Activated B cell treated with CpG ODN at 0.5 μM for 24 hours (primary cell): ENCODE measurements at places on chromosomes 4 and X. TPM values are rescaled to one million over a fixed set of nuclear protein-coding genes. Genes with fewer than 3 reads are reported as not detected.

DNA sequence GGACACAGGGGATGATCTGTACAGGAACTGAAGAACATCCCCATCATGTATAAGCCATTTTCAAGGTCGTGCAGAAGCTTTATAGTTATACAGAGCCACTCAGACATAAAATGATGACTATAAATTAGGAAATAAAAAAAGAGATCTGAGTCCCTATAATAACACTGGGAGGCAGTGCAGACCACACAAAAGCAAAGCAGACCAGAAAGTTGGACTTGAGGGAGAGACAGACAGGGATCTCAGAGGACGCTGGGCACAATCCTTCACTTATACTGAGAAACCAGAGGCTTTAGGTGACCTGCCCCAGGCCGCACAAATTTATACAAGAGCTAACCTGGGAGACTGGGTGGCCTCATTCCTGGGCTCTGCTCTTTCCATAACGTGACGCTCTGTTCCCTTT lies 70.5 kb downstream of the HADH start:
- H3K4me3 ChIP-seq = no peak overlapping the region
- no peak overlapping the region for H3K27ac ChIP-seq
- no peaks in the 10 kb centered on the region for H3K36me3 ChIP-seq
- no peaks in the 10 kb centered on the region for H3K4me1 ChIP-seq
- H3K27me3 ChIP-seq = peaks cover 3% of the 10 kb centered on the region
- no peak for DNase-seq

DNA sequence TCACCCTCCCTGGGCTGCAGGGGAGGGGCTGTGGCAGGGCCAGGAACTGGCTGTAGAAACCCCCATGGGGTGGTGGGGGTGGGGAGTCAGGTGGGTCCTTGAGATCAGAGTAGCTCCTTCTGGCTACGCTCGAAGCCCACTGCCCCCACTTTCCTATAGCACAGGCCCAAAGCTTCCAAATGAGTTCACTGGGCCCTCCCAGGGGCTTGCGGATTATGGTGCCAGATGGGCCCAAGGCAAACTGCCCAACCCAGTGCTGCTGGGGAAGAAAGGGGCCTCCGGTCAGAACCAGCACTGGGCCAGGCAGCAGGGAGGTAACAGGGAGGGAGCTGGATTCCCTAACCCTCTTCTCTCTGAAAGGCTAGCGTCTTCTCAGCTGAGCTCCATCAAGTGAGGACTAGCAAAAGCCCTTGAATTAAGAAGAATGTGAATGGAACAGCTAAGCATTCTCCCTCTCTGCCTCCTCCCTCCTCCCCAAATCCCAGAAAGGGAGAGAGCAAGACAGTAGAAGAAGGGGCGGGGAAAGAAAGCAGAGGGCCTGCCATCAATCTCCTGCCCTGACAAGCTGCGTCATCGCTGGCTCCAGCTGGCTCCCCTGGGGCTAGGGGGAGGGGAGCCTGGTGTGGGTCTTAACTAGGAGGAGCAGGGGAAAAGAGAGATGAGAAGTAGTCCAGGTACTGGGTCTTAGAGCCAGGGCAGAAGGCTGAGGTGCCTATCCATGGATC lies 34.7 kb downstream of the FRMPD3 start:
- no peaks in the 10 kb centered on the region for H3K27me3 ChIP-seq
- no peak overlapping the region for H3K4me3 ChIP-seq
- no peaks in the 10 kb centered on the region for H3K4me1 ChIP-seq
- DNase-seq = no peak

- no peak for DNase-seq
- H3K27ac ChIP-seq = no peak overlapping the region
- no peak overlapping the region for H3K4me3 ChIP-seq
- H3K36me3 ChIP-seq = no peaks in the 10 kb centered on the region
- H3K27me3 ChIP-seq = peaks cover 4% of the 10 kb centered on the region
Observed at GRCh38 chrX:31487951-31488350, 416.1 kb upstream of the FTHL17 start.

DNA sequence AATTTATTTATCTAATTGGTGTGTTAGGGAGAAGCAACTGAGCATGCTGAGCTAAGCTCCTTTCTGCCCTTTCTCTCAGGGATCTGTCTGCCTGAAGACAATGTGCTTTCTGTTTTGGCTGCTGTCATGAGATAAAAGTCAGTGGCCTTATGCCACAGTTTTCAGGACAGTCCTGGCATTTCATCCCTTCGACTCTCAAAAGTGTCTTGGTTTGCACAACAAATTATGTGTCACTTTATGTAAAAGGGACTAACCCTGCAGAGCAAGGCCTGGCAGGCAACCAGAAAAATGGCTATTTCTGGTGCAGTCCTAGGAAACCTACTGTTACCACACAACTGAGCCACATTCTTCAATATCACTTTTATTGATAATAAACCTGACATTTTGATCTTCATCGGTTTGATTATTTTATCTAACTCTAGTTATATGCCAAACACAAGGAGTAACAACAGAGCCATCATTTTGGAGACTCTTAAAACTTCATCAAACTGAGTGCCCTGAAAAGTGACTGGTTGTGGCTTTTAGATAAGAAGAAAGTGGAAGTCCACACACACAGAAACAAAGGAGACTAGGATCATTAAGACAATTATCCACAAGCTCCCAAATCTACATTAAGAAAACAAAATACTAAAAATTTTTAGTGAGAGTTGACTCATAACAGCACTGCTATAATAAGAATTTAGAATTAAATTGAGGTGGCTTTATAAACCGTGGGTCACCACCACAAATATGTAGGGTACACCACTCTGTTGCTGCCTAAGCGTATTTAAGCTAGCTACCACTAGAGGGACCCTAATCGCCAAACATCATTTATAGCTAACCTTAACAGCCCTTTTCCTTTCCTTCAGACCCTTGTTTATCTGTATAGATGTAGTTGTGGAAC lies 95.9 kb upstream of the PTPN13 start:
- H3K4me3 ChIP-seq = no peak overlapping the region
- peaks cover 11% of the 10 kb centered on the region for H3K27me3 ChIP-seq
- DNase-seq = no peak
- H3K4me1 ChIP-seq = no peaks in the 10 kb centered on the region
- no peaks in the 10 kb centered on the region for H3K36me3 ChIP-seq

GRCh38 chr4:70737006-70737405 lies 15.2 kb downstream of the RUFY3 start:
- H3K4me3 ChIP-seq = no peak overlapping the region
- no peak overlapping the region for H3K27ac ChIP-seq
- no peak for DNase-seq
- no peaks in the 10 kb centered on the region for H3K36me3 ChIP-seq
- H3K27me3 ChIP-seq = no peaks in the 10 kb centered on the region

Gene TCEAL6
- not detected in 2 replicates for total RNA-seq

Gene TMEM192
- 17.0 and 19.3 TPM in 2 replicates for total RNA-seq
